ENCODE measurements at places on chromosomes 1 and 21.

DNA sequence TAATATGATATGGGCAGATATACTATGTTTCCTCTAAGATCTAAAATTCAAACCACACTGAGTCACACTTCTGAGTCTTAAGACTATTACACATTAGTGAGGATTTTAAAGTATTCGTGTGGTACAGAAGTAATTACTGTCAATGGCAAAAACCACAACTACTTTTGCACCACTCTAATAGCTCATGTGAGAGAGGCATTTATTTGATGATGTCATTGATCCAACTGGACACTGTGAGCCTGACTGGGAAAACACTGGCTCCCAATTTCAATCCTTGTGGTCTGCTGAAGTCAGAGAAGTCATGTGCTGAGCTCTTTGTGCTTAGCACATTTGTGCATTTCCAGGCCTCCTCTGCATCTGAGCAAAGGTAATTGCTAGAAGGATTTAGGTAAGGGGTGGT is 377.8 kb downstream of the USH2A start:
- DNase-seq: no peak

DNA sequence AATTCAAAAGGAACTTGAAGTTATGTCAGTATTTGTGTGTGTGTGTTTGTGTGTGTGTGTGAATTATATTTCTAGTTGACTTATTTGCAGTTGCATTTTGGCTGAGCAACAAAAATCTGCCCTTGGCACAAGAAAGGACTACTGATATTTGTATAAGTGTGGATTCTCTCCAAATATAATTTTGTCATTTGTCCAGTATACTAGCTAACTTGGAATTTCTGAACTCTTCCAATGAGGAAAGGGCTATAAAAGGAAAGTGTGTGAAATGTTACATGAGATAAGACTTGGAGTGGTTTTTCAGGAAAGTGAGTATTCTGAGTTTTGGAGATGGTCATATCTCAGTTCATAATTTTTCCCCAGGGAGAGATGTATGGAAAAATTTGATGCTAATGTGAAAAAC is 1384.1 kb upstream of the B3GALT2 start:
- DNase-seq: peak; percentile 64

GRCh38 chr1:2353551-2354438 is 37.6 kb downstream of the MORN1 start:
- DNase-seq: no peak

DNA sequence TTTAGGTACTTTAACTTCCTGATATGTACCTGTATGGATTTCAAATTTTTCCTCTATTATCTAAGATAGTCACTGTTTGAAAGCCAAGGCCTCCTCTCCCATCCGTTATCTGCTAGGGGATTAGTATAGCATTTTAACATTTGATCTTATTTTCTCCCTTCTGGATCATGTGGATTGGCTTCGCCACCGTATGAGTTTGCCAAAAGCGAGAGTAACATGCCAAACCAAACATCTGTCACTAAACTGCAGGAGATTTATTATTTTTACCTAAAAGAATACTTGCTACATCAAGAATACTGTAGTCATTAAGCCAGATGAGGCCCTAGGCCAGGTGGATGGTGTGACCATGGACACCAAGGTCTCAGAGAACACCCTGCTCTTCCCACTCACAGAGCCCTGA is 28.5 kb upstream of the EEIG2 start:
- no peak for DNase-seq

DNA sequence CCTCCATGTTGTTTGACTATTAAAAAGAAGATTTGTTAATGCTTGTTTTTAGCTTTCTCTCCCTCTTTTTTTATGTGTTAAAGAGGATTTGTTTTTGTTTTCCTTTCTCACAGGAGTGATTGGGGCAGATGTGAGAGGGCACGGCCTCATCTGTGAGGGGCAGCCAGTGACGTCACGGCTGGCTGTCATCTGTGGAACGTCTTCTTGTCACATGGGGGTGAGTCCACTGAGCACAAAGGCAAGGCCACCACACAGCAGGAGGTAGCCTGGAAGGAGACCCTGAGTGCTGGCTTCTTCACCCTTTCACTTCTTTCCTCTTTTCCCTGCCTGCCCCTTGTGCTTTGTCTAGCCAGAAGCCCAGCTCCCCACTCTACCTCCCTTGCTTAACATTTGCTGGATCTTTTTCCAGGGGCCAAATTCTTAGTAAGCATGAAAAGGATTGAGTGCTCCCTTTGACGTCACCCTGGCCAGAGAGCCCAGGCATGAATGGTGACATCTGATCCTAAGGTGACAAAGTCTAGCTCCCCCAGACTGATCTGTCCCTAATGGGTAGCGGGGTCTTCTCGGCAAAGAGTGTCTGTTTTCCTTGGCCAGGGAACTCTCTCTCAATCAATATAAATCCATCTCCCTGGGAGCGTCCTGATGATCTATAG is 257.2 kb downstream of the FGGY start:
- DNase-seq: peak; percentile 35

GRCh38 chr1:221809091-221810029 is 67.5 kb upstream of the DUSP10 start:
- no peak for DNase-seq
